ENCODE measurements at places on chromosomes 1 and 21.

GRCh38 chr1:96927125-96927524, 205.5 kb downstream of the PTBP2 start:
- no peak for DNase-seq

- DNase-seq: no peak
These were observed 105.4 kb downstream of the CENPF start for GRCh38 chr1:214708321-214708955.

DNA sequence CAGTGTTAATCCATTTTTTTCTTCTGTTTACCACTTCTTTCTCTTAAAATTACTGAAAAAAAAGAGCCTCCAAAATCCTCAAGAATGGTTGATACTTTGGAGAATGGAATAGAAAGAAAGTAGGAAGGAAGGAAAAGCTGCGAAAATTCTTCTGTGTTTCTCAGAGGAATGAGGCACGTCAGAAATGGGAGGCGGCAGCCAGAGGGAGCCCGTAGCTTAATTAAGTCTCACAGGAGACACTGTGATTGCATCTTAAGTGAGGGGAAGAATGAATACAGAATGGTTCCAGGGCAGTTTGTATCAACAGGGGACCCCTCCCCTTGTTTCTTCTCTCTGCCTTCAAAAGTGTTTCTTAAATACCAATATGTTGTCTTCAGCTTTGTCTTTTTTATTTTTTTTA, 1099.5 kb downstream of the PLA2G4A start:
- no peak for DNase-seq

GRCh38 chr21:26555540-26556146, 17.4 kb downstream of the CYYR1 start:
- no peak for DNase-seq

- DNase-seq: no peak
These were observed 61.2 kb downstream of the OLFML3 start for GRCh38 chr1:114040273-114041015.

DNA sequence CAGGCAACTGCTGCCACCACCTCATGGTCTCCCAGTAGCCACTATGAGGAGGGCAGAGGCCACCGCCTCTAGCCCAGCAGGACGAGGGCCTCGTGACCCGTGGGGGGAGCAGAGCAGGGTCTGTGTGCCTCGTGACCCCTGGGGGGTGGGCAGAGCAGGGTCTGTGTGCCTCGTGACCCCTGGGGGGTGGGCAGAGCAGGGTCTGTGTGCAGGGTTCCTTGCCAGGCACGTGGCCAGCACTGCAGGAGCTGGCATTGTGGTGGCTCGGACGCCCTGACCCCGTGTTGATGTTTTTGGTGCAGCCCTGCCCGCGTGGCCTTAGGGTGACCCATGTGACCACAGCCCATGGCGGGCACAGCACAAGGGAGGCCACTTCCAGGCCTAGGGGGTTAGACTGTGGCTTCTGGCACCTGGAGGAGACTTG, 52.8 kb downstream of the SLX9 start:
- no peak for DNase-seq

DNA sequence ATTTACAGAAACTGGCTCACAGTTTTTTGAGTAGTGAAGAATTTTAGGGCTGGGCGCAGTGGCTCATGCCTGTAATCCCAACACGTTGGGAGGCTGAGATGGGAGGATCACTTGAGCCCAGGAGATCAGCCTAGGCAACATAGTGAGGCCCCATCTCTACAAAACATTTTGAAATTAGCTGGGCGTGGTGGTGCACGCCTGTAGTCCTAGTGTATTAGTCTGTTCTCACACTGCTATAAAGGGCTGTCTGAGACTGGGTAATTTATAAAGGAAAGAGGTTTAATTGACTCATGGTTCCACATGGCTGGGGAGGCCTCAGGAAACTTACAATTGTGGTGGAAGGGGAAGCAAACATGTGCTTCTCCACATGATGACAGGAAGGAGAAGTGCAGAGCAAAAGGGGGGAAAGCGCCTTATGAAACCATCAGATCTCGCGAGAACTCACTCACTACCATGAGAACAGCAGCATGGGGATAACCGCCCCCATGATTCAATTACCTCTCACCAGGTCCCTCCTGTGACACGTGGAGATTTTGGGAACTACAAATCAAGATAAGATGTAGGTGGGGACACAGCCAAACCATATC, 24.4 kb upstream of the DYRK1A start:
- no peak for DNase-seq

- no peak for DNase-seq
These were observed 55.0 kb downstream of the TTC3 start for GRCh38 chr21:37128076-37128475.

All from keratinocyte (primary cell).